Sigmoid colon (tissue), 7 donors: ENCODE measurements at places on chromosomes 5 and 9. TPM values are rescaled to one million over a fixed set of nuclear protein-coding genes. Genes with fewer than 3 reads are reported as not detected.

GRCh38 chr5:74938250-74938933 is 72.2 kb upstream of the FAM169A start:
- H3K4me3 ChIP-seq = no peak overlapping the region
- no peak for DNase-seq
- H3K36me3 ChIP-seq = no peaks in the 10 kb centered on the region

Gene CCL28
- 0.71 TPM for total RNA-seq

DNA sequence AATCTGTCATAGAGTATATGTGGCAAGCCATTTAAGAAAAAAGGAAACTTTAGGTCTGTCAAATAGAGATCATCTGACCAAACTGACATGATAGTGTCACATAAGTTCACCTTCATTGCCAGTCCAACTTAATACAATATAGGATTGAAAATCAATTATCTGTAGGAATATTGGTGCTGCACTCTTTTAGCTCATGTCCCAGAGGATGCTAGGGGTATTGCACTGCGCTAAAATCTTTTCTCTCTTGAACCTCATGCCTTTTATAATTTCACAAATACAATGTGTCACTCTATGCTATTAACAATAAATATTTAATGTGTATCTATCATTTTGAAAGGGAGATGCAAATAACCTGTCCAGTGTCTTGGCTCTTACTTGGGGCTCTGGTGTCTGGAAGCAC is 72.4 kb upstream of the FAM120A start:
- H3K36me3 ChIP-seq = no peaks in the 10 kb centered on the region
- no peaks in the 10 kb centered on the region for H3K4me1 ChIP-seq
- no peaks in the 10 kb centered on the region for H3K27me3 ChIP-seq
- no peak overlapping the region for H3K4me3 ChIP-seq

DNA sequence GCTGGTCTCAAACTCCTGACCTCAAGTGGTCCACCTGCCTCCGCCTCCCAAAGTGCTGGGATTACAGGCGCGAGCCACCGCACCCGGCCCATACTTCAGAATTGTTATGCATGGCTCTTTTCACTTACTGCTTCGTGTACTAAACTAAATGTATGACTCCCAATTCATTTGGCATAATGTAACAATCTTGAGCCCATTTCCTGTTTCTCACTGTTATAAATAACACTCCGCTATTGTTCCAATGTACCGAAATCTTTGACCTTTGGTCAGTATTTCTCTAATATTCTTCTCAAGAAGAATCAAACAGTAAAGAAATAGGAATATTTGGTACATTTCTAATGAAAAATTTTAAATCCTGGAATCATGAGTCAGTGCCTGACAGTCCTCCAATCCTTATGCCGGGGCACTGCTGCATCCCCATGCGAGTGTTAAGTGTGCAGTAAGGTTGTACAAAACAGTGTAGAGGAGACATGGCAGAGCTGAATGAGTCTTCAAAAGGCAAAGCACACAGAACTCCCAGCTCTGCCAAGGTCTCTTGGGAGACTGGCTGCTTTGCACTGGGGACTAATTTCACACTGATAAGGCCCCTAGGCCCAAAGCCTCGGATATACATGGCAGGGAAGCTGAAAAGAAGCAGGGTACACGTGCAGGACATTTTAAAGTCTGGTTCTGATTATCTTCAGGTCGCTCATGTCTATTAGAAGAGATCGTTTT is 58.4 kb downstream of the HABP4 start:
- no peak overlapping the region for H3K4me3 ChIP-seq
- H3K36me3 ChIP-seq = peaks cover 47% of the 10 kb centered on the region
- no peaks in the 10 kb centered on the region for H3K4me1 ChIP-seq
- no peaks in the 10 kb centered on the region for H3K27me3 ChIP-seq
- no peak for DNase-seq

Gene LIFR
- 78.9 TPM for total RNA-seq

Gene HTR1A
- not detected for total RNA-seq

- H3K36me3 ChIP-seq = no peaks in the 10 kb centered on the region
- H3K4me3 ChIP-seq = no peak overlapping the region
- no peaks in the 10 kb centered on the region for H3K27me3 ChIP-seq
Observed at GRCh38 chr9:106286249-106286648, 576.7 kb upstream of the ZNF462 start.

DNA sequence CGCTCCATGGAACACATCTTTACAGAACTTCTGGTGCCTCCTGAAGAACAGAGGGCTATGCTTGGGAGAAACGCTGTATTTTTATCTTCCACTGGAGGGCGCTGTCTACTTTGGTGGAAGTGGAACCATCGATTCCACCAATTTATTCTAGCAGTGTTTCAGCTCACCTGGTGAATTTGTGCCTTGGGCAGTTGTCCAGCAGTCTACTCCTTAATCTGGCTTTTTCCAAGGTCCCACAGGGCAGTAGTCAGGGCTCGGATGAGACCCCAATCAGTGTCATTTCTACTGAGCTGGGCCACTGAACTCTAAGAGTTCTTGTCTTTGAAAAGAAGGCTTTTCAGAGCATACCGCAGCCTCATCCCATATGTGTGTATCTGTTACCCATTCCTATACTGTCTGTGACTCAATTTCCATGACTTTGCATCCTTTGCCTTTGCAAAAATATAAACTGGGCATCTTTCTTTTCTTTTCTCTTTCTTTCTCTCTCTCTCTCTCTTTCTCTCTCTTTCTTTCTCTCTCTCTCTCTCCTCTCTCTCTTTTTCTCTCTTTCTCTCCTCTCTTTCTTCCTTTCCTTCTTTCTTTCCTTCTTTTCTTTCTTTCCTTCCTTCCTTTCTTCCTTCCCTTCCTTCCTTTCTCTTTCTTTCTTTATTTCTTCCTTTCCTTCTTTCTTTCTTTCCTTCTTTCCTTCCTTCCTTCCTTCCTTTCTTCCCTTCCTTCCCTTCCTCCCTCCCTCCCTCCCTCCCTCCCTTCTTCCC is 138.4 kb upstream of the ZNF618 start:
- H3K36me3 ChIP-seq = no peaks in the 10 kb centered on the region
- no peak overlapping the region for H3K27ac ChIP-seq
- no peaks in the 10 kb centered on the region for H3K27me3 ChIP-seq
- no peak overlapping the region for H3K4me3 ChIP-seq
- H3K4me1 ChIP-seq = no peaks in the 10 kb centered on the region
- DNase-seq = no peak

DNA sequence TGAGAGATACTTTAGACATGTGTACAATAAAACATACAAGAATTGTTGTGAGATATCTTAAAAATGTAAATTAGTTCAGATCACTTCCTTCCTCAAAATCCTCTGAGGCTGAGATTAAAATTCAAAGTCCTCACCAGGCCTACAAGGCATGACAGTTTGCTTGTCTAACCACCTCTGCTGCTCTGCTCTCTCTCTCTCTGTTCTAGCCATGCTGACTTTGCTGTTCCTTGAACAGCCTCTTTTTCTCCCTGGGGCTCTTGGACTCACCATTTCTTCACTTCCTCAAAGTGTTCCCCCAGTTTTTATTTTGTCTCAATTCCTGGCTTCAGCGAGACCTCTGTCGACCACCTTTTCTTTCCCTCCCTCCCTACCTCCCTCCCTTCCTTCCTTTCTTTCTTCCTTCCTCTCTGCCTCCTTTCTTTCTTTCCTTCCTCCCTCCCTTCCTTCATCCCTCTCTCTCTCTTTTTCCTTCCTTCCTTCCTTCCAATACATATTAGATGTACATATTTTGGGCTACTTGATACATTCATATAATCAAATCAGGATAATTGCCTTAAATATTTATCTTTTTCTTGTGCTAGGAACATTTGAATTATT is 27.0 kb downstream of the CATSPER3 start:
- H3K27ac ChIP-seq = no peak overlapping the region
- H3K27me3 ChIP-seq = no peaks in the 10 kb centered on the region
- no peaks in the 10 kb centered on the region for H3K36me3 ChIP-seq
- H3K4me1 ChIP-seq = peaks cover 10% of the 10 kb centered on the region
- no peak for DNase-seq
- no peak overlapping the region for H3K4me3 ChIP-seq

Gene OTP
- total RNA-seq = not detected

GRCh38 chr9:120869726-120870125 is 7.3 kb downstream of the PHF19 start:
- no peak for DNase-seq
- H3K4me1 ChIP-seq = no peaks in the 10 kb centered on the region
- H3K4me3 ChIP-seq = no peak overlapping the region
- H3K36me3 ChIP-seq = no peaks in the 10 kb centered on the region
- H3K27me3 ChIP-seq = no peaks in the 10 kb centered on the region

DNA sequence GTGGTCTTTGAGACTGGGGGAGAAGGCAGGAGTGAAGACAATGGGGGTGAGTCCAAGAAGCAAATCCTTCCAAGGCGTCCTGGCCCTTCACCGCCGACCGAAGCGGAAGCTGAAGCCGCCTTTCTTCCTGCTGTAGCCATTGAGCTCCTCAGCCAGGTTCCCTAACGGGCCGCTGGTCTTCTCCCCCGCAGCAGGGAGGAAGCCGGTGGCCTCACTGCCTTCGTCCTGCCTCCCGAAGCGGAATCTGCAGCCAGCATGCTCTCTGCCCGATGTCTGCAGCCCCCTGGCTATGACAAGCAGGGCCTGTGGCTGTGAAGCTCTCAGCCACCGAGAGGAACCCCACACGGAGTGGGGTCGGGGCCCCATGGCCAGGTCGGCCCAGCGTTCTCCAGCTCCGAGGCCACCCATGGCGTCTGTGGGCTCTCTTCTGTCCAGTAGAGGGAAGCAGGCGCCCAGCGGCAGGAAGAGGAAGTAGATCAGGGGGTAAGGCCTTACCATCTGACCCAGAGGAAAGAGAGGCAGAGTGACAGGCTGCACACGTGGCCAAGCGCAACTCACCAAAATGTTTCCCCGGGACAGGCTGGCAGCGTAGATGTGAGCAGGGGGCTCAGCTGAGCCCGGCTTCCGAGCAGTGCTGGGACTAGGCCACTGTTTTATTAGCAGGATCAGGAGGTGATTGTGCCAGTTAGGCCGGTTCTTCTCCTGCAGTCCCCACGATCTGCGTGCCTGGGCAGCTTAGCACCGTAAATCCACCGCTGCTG is 3.1 kb downstream of the QRFP start:
- H3K27ac ChIP-seq = peak overlapping the region; percentile 49
- no peak overlapping the region for H3K4me3 ChIP-seq
- peaks cover 12% of the 10 kb centered on the region for H3K27me3 ChIP-seq
- no peak for DNase-seq
- peaks cover 47% of the 10 kb centered on the region for H3K36me3 ChIP-seq

Gene SEMA5A
- 1.8 TPM for total RNA-seq

DNA sequence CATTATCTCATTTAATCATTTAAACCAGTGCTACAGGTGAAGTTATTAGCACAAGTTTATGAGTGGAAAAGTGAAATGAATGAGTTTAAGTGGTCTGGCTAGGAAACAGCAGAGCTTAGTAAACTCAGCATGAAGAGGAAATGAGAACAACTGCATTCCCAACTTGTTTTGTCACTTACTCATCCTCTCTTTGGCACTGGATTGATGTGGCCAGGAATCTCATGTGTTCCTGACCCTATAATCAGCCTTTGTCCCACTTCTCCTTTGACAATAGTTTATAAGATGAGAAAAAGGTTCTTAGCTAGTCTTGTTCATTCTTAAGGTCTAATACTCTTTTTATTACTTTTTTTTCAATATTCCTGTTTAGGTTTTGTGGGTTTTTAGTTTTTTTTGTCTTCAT is 559.2 kb upstream of the TLE4 start:
- H3K36me3 ChIP-seq = no peaks in the 10 kb centered on the region
- no peaks in the 10 kb centered on the region for H3K4me1 ChIP-seq

GRCh38 chr5:143271431-143271830 is 132.1 kb downstream of the NR3C1 start:
- no peak for DNase-seq
- no peaks in the 10 kb centered on the region for H3K27me3 ChIP-seq
- no peak overlapping the region for H3K27ac ChIP-seq
- H3K4me3 ChIP-seq = no peak overlapping the region
- H3K36me3 ChIP-seq = no peaks in the 10 kb centered on the region

Gene AGPAT2
- total RNA-seq = 62.4 TPM

- DNase-seq = no peak
- H3K27me3 ChIP-seq = no peaks in the 10 kb centered on the region
- H3K36me3 ChIP-seq = peaks cover 27% of the 10 kb centered on the region
- no peak overlapping the region for H3K27ac ChIP-seq
- H3K4me3 ChIP-seq = no peak overlapping the region
- no peaks in the 10 kb centered on the region for H3K4me1 ChIP-seq
Observed at GRCh38 chr9:92711146-92711545, 41.2 kb upstream of the IPPK start.

DNA sequence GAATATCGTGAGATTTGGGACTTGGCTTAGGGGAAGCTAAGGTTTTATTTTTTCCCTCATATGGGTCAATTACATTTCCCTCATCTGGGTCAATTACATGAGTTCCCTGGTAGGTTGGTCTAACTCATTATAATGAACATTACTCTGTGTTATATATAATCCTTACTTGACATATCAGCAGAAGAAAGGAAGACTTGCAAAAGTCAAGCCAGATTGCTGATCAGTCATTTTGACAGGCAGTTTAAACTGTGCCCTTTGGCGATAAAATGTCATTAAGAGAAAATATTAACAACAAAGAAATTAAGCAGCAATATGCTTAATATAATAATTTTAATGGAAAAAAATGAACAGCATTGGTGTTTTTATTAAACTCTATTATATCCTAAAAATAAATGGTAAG is 23.1 kb upstream of the TRPM3 start:
- H3K27me3 ChIP-seq = no peaks in the 10 kb centered on the region
- H3K4me3 ChIP-seq = no peak overlapping the region
- no peaks in the 10 kb centered on the region for H3K36me3 ChIP-seq

DNA sequence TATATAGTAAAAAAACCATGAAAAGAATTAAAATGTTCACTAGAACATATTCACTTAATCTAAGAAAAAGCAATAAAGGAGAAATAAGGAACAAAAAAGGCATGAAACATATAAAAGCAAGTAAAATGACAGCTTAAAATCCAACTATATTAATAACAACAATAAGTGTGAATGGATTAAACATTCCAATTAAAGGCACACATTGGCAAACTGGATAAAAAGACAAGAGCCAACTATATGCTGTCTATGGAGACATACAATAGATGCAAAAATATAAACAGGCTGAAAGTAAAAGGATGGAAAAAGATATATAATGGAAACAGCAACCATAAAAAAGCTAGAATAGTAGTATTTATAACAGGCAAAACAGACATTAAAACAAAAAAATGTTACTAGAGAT is 70.1 kb downstream of the AP3B1 start:
- H3K27me3 ChIP-seq = no peaks in the 10 kb centered on the region
- no peak overlapping the region for H3K27ac ChIP-seq
- H3K4me1 ChIP-seq = no peaks in the 10 kb centered on the region
- DNase-seq = no peak
- H3K4me3 ChIP-seq = no peak overlapping the region

Gene RETREG1
- total RNA-seq = 10.8 TPM
